ENCODE measurements at places on chromosomes 7 and 10.

DNA sequence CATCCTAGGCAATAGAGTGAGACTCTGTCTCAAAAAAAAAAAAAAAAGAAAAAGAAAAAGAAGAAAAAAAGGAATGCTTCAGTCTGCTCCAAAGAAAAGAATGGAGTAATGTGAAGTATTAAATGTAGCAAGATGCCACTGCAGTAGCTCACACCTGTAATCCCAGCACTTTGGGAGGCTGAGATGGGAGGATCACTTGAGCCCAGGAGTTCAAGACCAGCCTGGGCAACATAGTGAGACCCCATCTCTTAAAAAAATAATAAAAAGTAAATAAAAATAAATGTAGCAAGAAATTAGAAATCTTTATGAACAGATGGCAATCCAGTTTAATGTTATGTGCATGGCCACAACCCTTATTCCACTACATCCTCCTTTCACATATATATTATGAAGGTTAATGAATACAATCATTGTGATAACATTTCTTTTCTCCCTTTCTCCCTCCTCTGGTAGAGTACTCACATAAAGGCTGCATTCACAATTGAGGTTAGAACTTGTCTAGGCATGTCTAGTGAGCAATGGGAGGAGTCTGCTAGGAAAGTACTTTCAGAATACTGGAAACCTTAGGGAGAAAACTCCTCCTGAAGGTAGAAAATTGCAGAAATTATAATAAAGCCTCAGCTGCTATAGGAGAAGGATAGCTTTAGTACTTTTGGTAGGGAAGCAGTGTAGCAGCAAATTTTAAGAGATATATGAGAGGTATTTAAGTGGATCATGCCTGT is 20.4 kb downstream of the KLLN start:
- no peak for DNase-seq

GRCh38 chr10:77428691-77429395 is 208.8 kb downstream of the KCNMA1 start:
- peak; percentile 18 for DNase-seq

DNA sequence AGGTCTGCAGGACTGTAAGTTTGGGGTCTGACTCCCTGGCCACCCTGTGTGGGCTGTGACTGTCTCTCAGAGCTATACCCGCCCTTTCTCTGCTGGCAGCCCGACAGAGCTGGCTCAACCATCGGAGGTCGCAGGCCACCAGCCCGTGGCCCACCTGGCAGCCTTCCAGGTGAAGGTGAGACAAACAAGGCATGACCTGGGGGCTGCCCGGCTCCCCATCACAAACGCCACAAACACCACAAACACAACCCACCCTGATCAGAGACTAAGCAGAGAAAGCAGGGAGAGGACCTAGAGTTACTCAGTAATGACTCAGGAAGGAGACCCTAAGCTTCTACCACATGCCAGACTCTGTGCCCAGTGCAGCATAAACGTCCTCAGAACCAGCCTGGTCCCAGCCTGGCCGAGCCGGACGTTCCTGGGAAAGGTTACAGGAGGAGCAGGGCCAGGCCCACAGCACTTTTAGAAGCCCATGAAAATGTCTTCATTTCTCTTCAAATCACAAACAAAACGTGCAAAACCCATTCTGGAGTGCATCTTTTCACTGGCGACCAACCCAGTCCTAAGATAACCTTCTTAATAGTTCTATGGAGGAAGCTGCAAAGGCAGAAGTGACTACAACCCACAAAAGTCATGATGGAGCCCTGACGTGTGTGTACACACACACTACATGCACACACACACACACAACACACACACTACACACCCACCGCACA is 66.8 kb downstream of the MKI67 start:
- no peak for DNase-seq

DNA sequence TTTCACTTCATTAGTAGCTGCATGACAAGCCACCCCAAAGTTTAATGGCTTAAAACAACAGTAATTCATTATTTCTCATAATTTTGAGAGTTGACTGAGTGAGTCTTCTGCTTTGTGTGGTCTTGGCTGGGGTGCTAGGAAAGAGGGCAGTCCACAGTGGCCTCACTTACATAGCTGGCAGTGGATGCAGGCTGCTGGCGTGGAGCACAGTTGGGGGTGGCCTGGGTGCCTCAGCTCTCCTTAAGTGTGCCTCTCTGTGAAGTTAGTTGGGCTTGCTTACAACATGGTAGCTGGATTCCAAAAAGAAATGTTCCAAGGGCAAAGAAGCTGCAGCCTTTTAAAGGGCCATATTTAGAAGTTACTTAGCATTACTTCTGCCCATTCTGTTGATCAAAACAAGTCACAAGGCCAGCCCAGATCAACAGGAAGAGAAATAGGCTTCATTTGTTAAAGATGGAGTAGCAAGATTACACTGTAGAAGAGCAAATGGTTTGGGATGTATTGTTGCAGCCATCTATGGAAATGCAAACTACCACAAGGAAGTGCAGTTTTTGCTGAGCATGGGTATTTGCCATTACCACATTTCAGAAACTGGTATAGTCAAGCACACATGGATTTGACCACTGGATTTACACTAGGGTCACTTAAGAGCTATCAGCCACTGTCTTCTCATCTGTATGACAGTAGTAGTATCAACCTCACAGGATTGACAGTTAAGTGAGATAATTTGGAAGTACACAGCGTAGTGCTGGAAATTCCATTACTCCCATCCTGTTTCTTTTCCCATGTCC is 33.6 kb downstream of the ZEB1 start:
- no peak for DNase-seq

- DNase-seq = no peak
Measured at GRCh38 chr7:77800158-77800557, 1.6 kb downstream of the PHTF2 start.

Measured in substantia nigra (tissue), 51 donors.